ENCODE measurements at places on chromosomes 2 and 18. TPM values are rescaled to one million over a fixed set of nuclear protein-coding genes. Genes with fewer than 3 reads are reported as not detected.

The MSTN gene
- not detected for total RNA-seq

The CYP26B1 gene
- not detected for total RNA-seq

The VIT gene
- total RNA-seq = not detected

The LCT gene
- 0.11 TPM for total RNA-seq

The MDH1B gene
- 0.56 TPM for total RNA-seq

The CHRNG gene
- total RNA-seq = not detected

The SERPINB5 gene
- not detected for total RNA-seq

The LAMA1 gene
- not detected for total RNA-seq

The TEX44 gene
- not detected for total RNA-seq

The CD207 gene
- total RNA-seq = not detected

The TRIM54 gene
- total RNA-seq = 0.16 TPM

The CCDC68 gene
- total RNA-seq = not detected

The TGFA gene
- total RNA-seq = 0.38 TPM

The REG1A gene
- total RNA-seq = not detected

The MBP gene
- 39.9 TPM for total RNA-seq

The HTR2B gene
- total RNA-seq = not detected

The CYP1B1 gene
- 3.6 TPM for total RNA-seq

The HRH4 gene
- total RNA-seq = not detected

The GAREM1 gene
- not detected for total RNA-seq

The IL37 gene
- total RNA-seq = not detected

The GNAL gene
- total RNA-seq = not detected

The MAB21L4 gene
- total RNA-seq = not detected

The MOCOS gene
- 0.18 TPM for total RNA-seq

The SP9 gene
- not detected for total RNA-seq

The DAPL1 gene
- not detected for total RNA-seq

The SLC66A2 gene
- 28.2 TPM for total RNA-seq

The PTMA gene
- total RNA-seq = 2,463 TPM

The IGFBP2 gene
- 123 TPM for total RNA-seq

The SLC4A5 gene
- total RNA-seq = 1.8 TPM

The C2orf78 gene
- total RNA-seq = not detected

The LYG1 gene
- 0.54 TPM for total RNA-seq

The SULT1C4 gene
- total RNA-seq = not detected

The KIF5C gene
- total RNA-seq = 10.2 TPM

The MPPE1 gene
- 22.4 TPM for total RNA-seq
